Stimulated activated naive CD8-positive, alpha-beta T cell treated with anti-CD3 and anti-CD28 coated beads, Interleukin-15, Interleukin-2, amounts not matched to agents 100 U/mL and 50 U/mL, for 24 hours (primary cell): ENCODE measurements at places on chromosomes 12 and 14.
A peak's percentile ranks its signal among the peaks of the same experiment; 100 is the strongest.

DNA sequence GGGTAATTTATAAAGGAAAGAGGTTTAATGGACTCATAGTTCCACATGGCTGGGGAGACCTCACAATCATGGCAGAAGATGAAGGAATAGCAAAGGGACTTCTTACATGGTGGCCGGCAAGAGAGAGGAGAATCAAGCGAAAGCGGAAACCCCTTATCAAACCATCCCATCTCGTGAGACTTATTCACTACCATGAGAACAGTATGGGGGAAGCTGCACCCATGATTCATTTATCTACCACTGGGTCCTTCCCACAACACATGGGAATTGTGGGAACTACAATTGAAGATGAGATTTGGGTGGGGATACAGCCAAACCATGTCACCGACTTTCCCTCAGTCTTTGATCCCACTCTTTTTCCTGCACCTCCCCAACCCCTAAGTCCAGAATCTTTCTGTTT is 12.6 kb upstream of the CTDSP2 start:
- DNase-seq: no peak

GRCh38 chr12:10388624-10389413 is 1.0 kb downstream of the KLRK1 start:
- DNase-seq: no peak

DNA sequence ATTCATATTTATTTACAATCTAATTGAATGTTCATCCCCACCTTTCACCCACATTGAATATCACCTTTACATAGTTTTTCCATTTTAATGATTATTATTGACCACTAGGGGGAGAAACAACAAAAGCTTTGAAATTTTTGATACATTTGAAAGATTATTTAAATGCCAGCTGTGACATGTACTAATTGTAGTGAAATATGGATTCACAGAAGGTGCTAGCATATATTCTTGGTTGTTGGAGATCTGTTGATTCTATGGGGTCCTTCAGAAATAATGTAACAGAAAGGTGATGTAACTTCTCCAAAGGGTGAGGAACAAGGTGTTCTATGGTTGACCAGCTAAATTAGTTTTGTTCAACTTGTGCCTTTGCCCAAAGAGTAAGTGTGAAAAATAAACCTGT is 22.4 kb upstream of the GPR33 start:
- no peak for DNase-seq

DNA sequence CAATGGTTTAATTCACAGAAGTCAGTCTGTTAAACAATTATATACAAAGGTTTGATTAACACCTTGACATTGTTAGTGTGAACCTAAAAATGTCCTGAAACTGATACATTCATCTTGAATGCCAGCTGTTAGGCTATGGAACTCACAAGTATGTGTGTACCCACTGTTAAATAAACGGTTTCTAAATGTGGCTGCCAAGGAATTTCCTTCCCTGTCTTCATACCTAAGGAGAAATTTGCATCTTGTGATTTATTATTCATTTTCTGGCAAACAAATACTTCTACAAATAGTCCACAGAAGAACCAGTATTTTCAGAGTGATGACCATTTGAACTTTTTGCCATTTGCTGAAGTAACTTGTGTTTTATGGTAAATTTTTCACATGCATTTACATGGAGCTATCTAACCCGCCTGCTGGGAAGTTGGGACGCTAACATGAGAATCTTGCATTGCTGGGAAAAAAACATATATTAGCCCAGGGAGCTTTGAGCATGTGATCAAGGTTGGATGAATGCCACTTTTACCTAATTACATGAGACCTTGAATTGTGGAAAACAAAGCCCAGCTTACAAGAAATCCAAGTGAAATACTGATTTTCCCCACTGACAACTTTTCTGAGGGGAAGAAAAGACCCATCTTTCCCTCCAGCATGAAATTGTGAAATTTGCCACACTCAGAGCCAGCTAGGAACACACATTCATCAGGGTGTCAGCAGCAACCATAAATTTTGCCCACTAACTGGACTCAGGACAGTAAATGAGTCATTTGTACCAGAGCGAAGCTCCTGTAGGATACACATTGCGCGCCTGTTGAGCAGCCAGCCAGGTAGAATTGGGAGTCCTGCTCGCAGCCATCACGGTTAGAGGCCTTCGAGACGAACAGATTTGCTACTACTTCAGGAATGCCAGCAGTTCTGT is 118.0 kb downstream of the KICS2 start:
- DNase-seq: no peak

- DNase-seq: peak; percentile 58
These were observed at the start of gene DTX3 for GRCh38 chr12:57604454-57604991. DTX3 (plus strand) TSS chr12:57604824; CDS start chr12:57606518, 1,694 bp downstream.

DNA sequence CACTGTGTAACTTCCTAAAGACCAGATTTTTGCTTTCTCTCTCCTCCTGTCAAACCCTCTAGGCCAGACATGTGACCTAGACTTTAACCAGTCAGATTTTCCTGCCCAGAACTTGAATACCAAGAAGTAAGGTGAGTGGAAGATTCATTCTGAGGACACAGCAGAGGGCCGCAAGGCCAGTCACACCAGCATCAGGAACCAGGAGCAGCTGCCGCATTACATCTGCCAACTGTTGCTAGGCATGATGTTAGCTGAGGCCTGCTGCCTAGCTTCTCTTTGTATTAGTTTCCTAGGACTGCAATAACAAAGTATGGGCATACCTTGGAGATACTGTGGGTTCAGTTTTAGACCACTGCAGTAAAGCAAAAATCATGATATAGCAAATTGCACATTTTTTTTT is 101.9 kb upstream of the BMP4 start:
- DNase-seq: no peak

- DNase-seq: no peak
These were observed 24.9 kb downstream of the SFSWAP start for GRCh38 chr12:131735476-131736445.

DNA sequence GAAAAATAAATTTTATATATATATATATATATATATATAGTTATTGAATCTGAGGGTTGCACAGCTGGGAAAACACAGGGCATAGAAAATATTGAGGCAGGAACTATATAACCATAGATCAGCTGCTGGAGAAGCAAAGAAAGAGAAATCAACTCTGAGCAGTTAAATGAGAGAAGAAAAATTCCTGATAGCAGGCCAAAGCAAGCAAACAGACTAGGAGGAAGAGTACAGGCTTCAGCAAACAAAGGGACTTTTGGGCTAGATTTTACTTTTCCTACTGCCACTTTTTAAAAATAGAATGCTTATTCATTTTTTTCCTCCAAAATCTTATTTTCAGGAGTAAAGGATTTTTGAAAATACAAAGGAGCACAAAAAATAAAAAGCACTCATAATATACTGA is 216.0 kb upstream of the PRKD1 start:
- DNase-seq: no peak

DNA sequence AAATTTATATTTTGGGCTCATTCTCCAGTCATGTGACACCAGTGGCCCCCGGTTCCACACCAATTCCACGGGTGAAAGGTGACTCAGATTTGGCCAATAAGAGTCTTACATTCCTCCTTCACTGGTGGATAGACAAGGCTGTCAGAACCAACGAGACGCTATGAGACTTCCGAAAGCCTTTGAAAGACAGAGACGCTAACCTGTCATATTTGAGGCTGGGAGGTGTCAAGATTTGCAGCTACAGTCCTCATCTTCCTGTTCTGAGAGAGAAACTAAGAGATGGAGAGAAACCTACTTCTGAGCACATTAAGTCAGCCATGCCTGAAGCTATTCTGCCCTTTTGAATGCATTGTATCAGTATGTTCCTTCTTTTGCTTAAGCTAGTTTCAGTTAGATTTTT is 171.2 kb downstream of the FLRT2 start:
- DNase-seq: no peak

DNA sequence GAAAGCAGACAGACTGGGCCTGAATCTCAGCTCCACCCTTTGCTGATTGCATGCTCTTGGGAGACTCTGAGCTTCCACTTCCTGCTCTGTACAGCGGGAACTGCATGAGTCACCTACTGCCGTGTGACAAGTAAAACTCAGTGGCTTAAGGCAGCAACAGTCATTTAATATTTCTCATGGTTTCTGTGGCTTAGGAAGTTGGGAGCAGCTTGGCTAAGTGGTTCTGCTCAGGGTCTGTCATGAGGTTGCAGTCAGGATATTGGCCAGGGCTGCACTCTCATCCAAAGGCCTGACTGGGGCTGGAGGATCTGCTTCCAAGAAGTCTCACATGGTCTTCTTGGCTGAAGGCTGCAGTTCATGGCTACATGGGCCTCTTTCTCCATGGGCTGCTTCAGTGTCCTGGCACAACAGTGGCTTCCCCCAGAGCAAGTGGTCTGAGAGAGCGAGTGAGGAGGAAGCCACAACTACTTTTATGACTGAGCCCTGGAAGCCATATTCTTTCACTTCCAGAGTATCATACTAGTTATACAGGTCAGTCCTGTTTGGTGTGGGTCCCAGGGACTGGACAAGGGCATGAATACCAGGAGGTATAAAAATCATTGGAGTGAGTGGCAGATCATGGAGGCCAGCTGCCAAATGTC is 49.7 kb downstream of the FAM222A start:
- DNase-seq: no peak

GRCh38 chr12:94182986-94183707 is 34.8 kb downstream of the PLXNC1 start:
- no peak for DNase-seq

DNA sequence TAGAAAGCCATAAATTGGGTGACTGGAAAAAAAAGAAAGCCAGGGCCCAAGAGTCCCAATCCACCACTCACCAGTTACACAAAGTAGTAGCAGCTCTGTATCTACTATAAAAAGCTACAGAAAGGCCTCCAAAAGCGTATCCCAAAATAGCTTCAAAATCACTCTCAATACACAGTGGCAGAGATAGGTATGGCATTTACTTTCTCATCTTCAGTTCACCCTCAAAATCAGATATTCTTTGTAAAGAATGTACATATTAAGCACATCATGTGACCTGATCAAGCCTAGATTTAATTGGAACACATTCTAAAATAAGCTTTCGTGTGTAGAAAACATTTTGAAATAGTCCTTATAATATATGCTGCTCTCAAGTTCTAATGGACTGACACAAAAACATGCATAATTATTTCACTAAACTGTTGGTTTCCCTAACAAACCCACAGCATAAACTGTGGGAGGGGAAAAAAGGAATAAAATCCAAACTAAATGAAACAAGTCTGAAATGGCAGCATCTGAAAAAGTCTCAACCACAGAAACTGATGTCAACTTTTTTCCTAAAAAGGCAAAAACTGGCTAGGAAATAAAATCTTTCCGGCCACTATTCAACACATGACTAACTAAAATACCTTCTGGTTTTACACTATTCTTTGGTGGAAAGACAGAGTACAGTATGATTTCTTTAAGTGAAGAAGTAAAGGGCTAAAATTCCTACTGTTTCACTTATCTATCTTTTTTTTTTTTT is 25.9 kb downstream of the UBE2N start:
- DNase-seq: no peak

DNA sequence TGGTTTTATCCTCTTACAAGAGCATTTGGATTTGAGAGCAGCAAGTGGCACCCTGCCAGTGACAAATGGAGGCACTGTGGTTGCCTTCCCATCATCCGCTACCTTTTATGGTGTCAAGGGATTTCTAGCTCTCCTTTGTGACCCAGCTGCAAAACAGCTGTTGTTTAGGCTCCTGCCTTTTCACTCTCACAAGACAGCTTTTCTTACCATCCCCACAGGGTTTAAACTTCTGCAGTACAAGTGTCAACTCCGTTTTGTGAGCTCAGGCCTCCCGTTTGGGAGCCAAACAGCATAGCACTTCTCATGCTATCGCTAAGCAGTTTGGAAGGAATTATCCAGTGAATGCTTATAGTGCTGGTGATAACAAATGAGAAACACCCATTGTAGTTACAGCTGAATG is 331.4 kb downstream of the TMTC2 start:
- no peak for DNase-seq

DNA sequence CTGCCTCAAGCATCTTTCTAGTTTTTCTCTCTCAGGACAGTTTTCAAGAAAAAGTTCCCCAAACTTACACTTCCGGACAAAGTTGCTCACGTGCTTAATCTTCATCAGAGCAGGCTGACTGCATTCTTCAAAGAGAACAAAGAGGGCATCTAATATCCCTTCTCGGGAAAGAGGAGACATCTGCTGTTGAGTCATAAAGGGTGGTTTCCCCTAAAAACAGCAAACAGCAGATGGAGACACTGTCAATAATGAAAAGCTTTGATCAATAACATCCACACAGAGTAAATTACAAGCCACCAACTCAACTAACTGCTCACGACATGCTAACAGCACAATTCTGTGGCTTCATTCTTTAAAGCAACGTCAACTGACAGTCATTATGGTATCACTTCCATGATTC is 8.1 kb downstream of the CIT start:
- DNase-seq: no peak

DNA sequence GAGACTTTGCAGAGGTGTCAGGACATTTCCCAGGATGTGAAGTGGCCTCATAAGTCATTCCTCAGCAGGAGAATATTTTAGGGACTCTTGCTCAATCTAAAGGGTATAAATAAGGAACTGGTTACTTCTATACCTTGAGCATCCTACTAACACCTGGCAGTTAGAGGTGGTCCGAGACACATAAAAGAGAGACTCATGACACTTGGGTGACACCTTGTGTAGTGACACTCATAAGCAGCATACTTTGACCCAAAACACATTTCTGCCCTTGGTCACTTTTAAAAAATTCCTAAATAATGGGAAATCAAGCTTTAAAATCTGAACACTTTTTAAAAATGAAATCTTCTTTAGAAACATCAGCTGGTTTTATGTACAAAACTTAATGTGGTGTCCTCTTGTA is 118.4 kb downstream of the KCNMB4 start:
- no peak for DNase-seq

DNA sequence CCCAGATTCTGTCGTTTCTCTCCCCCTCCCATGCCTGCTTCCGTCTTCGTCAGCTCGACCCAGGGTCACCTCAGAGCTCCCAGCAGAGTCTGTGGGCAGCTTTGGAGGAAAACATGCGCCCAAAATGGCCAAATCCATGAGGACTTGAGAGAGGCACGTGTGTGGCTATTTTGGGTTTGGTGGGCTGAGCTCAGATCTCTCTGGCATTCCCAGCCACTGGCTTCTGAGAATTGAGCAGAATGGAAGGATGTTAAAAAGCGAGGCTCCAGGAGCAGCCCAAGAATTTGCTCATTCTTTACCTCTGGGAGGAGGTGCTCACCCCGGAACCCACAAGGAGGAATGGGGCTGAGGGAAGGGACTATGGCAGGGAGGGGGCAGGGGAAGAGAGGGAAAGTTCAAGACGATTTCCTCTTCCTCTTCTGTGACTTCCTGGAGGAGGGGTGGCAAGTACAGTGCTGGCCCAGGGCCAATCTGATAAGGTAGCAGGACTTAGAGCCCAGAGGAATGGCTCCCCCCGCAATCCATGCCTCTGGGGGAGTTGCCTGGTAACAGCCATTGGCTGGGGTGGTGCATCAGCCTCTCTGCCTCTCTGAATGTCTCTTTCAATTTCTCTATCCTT is 20.1 kb downstream of the TSPAN9 start:
- DNase-seq: no peak

- DNase-seq: no peak
These were observed 280.5 kb downstream of the PCNX1 start for GRCh38 chr14:71187633-71188356.

DNA sequence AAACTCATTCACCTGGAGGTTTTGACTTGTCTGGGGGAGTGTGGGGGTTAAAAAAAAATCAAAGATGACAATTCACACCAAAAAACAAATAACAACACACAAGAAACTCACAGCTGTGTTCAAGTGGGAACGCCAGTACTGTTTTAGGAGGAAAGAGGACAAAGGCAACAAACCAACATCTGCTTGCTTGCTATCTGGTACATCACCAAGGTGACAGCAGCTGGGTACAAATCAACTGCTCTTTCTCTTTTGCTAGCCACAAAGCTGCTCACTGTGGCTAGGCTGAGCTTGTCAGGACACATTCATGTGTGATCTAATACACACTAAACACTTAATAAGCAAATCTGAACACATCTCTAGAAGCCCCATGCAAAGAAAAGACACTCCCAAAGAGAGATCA is 128.0 kb upstream of the RAP1B start:
- DNase-seq: no peak
